Heart left ventricle (tissue), 16 donors: ENCODE measurements at places on chromosomes 2 and 18.
A peak's percentile ranks its signal among the peaks of the same experiment; 100 is the strongest.

- DNase-seq, result peak; percentile 67
These were observed 2.8 kb downstream of the FOSL2 start for GRCh38 chr2:28395334-28396061.

GRCh38 chr2:188201639-188202038, 90.0 kb upstream of the GULP1 start:
- no peak for DNase-seq

GRCh38 chr2:58155160-58155778, 85.9 kb downstream of the FANCL start:
- DNase-seq, result no peak

DNA sequence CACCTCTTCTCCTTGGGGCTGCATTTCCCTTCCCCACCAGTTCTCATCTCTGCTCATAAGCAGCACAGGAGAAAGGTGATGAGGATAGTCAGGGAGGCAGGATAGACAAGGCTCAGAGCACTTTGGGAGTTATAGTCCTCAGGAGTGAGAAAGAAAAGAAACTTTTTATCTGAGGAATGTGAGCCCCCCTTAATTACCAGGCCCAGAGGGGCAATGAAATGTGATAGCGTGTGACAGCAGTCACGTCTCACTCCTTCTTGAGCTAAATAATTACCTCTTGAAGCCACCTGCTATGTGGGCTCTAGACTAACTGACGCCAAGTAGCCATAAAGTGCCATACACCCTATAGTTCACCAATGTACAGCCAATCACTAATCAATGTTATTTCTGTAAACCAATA, 105.8 kb downstream of the SPP2 start:
- DNase-seq, result no peak

DNA sequence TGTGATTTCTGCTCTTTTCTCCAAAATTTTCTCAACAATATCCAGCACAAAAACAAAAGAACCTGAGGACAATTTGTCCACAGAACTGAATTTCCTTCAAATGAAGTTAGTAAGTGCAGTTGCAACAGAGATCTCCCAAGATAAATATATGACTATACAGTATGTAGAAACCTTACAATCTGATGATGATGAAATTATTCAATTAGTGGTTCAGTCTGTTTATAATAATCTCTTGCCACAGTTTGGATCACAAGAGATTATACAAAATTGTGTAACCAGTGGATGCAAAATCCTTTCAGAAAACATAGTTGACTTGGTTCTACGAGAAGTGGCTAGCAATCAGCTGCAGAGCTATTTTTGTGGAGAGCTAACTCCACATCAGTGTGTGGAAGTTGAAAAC, 68.7 kb downstream of the FSIP2 start:
- DNase-seq, result no peak

- DNase-seq, result no peak
These were observed 250.5 kb downstream of the SLC8A1 start for GRCh38 chr2:40201425-40201824.

GRCh38 chr2:235564884-235565530, 71.2 kb downstream of the AGAP1 start:
- no peak for DNase-seq

DNA sequence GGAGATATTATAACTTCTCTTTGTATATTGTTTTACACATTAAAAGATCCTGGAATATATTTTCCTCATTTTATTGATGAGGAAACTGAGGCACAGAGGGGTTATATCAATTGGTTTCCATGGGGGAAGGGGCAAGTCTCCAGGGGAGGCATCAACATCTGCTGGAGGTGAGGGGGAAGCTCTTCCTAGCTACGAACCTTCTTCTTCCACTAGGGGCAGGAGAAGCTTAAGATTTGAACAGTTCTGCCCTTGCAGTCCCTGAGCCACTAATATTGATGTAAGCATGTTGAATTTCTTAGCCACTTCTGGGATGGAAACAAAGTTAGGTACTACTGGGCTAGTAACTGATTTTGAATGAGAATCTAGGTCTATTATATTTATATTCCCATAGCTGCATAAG, 140.1 kb upstream of the AQP4 start:
- DNase-seq, result no peak

DNA sequence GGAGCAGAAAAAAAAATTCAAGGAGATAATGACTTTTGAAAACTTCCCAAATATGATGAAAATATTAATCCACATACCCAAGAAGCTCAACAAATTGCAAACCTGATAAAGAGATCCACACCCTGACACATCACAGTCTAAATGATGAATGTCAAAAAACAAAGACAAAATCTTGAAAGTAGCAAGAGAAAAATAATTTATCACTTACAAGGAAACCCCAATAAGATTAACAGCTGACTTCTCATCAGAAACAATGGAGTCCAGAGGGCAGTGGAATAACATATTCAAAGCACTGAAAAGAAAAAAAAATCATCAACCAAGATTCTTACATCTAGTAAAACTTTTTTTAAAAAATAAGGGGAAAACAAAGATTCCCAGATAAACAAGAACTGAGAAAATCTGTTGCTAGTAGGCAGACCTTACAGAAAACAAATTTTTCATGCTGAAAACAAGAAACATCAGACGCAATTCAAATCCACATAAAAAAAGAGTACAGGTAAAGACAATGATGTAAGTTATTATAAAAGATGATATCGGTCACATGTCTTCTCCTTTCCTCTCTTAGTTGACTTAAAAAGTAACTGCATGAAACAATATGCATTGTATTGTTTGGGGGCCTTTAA, 21.3 kb downstream of the SLC66A2 start:
- DNase-seq, result no peak

- peak; percentile 77 for DNase-seq
These were observed 246.0 kb downstream of the LDLRAD4 start for GRCh38 chr18:13464432-13465123.

- no peak for DNase-seq
These were observed 142.7 kb downstream of the ATP9B start for GRCh38 chr18:79211844-79212243.
